Skin of body (tissue), 3 donors: ENCODE measurements at places on chromosomes 5 and 9.

- peak; percentile 61 for DNase-seq
Observed at GRCh38 chr5:43305948-43306565, 7.2 kb downstream of the HMGCS1 start.

- DNase-seq, result no peak
Observed at GRCh38 chr9:37925006-37925405, 21.1 kb upstream of the SLC25A51 start.

DNA sequence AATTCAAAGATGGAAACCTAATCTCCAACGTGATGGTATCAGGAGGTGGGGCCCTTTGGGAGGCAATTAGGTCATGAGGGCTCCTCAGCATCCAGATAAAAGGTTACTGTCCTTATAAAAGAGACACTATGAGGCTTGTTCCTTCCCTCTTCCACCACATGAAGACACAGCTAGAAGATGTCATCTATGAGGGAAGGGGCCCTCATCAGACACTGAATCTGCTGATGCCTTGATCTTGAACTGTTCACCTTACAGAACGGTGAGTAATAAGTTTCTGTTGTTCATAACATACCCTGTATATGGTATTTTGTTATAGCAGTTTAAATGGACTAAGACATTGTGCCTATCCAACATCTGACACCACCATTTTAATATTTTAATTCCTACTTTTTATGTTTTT, 19.7 kb upstream of the CCNH start:
- no peak for DNase-seq

DNA sequence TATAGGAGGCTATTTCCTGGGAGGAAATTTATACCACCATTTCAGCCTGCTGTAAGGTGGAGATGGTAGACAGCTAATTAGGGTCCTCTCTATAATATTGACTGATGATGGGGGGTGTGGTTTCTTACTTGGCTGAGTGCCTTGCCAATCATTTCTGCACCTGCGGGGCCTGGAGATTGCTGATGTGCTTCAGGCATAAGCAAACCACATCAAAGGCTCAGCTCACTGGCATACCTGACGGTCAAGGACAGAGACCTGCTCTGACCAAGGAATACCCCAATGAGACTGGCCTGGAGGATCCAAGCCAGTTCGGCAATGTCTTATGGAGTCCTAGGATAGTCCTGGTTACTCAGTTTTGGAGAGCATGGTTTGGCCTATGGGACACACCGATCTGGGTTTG, 29.5 kb downstream of the ANKH start:
- no peak for DNase-seq

GRCh38 chr5:6274846-6275543, 103.4 kb downstream of the MED10 start:
- DNase-seq, result no peak
